NCI-H2171 treated with DMSO at 0.1 percent for 48 hours (cell line): ENCODE measurements at places on chromosomes 3 and 15.

DNA sequence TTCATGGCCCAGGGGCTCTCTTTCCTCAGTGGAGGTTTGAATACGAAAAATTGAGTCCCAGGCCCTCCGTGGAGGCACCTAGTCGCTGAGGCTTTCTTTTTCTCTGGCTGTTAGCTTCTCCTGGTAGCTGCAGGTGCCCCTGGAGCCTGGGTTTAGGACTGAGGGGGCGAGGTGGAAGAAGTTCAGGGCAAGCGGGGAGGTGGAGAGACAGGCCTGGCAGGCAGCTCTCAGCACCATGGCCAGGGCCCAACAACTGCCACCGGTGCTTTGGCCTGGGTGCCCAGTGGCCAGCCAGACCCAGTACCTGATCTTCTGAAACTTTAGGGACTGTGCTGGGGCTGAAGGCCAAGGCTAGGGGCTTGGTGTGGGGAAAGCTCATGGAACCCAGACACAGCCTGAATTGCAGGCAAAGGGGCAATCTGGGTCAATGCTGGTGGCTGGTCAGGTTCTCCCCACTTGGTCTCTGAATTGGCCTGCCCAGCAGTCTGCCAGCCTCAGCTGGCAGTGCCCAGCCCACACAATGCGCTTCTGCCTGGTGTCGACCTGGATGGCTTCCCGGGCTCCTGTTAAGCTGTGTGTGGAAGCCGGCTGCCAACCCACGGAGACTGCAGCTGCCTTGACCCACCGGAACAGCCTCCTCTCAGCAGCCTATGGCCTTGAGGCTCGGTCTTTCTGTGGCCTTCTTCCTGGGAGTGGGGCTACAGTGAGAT, 30.3 kb upstream of the POLG start:
- no peak for DNase-seq

DNA sequence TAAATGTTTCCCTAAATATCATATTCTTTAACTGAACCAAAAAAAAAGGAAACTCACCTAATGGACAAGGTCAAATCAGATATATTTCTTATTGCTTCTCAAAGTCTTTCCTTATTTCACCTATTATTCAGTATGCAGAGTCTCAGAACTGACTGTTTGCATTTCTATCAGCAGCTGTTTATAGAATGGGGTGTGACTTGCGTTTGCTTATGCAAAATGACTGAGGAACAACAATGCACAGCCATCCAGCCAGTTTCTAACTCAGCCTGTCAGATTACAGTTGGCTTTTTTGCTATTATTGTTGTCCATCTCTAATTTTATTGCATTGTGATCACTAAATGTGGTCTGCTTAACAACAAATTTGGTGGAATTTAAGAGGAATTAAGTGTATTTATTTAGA, 40.7 kb downstream of the RAB27A start:
- no peak for DNase-seq

DNA sequence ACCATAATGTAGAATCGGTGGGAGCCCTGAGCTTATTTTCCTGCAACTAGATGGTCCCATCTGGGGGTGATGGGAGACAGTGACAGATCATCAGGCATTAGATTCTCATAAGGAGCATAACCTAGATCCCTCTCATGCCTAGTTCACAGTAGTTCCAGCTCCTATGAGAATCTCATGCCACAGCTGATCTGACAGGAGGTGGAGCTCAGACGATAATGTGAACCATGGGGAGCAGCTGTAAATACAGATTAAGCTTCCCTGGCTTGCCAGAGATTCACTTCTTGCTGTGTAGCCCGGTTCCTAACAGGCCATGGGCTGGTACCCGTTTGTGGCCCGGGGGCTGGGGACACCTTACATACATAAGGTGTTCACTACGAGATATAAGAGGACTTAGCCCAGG, 67.5 kb upstream of the LRRFIP2 start:
- DNase-seq = no peak

DNA sequence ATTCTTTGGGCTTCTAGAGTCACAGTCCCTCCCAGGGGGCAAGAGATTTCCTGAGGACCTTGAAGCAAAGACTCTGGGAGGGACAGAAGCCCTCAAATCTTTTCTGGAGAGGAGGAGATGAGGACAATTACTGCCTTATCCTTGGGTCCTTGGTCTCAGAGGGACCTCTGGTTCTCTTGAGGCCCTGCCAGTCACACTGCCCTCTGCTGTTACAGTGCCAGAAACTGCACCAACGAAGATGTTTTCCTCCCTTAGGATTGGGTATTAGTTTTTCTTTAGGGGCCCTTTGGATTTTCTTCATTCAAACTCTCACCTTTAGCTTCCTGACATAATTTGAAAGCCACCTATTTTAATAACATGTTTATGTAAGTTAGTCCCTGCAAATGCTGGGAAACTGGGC, 58.2 kb upstream of the SCN5A start:
- no peak for DNase-seq
